NCI-H510A (cell line): ENCODE measurements at places on chromosomes 12 and 14.
A peak's percentile ranks its signal among the peaks of the same experiment; 100 is the strongest.

- DNase-seq: no peak
Measured at GRCh38 chr12:70577283-70577634, 60.0 kb downstream of the PTPRB start.

GRCh38 chr12:52321418-52321817 is 220 bp upstream of the KRT83 start:
- no peak for DNase-seq

DNA sequence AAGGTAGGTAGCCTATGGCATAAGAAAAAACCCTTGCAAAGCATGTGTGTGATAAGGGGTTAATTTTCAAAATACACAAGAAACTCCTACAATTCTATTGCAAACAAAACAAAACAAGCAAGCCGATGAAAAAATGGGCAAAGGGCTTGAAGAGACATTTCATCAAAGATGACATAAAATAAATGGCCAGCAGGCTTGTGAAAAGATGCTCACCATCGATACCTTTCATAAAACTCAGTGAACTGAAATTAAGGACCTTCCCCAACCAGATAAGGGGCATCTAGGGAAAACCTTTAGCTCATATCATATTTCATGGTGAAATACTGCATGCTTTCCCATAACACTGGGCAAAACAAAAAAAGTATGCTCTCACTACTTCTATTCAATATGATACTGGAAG is 131.2 kb downstream of the PPM1H start:
- DNase-seq: no peak

DNA sequence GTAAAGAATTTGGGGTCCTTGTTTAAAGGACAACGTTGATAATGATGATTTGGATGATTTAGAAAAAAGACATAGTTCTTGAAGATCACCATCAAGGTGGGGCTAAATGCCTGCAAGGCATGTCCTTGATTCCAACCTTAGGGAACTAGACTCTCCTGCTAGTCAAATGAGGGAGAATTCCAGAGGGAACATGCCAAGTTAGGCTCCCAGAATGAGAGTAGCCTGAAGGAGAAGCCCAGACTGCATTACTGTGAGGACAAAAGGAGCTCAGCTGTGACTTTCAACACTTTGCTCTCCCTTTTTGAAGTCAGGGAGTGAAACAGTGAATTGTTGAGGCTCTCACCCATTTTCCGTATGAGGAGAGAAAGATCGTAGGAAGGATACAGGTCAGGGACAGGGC is 95.2 kb upstream of the TBX3 start:
- no peak for DNase-seq

DNA sequence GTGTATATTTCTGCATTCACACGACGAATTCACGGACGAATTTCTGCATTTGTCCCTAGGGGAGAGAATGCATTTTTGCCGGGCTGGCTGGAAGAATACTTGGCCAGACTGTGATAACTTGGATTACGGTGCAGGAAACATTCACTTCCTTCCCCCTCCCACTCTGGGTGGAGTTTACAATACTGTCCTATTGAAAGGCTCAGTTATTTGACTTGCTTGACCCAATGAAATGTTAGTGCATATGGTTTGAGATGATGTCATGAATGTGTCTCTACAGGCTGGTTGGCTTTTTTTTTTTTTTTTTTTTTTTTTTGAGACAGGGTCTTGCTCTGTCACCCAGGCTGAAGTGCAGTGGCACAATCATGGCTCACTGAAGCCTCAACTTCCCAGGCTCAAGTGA is 90.7 kb upstream of the NOS1 start:
- DNase-seq: no peak

DNA sequence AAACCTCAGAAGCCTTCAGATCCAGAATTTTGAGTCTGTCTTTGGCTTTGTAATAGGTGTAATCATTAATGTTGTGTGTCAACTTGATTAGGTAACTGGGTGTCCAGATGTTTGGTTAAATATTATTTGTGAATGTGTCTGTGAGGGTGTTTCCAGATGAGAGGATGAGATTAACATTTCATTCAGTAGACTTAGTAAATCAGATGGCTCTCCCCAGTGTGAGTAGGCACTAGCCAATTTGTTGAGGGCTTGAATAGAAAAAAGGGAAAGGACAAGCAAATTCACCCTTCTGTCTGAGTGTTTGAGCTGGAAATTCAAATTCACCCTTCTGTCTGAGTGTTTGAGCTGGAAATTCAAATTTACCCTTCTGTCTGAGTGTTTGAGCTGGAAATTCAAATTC is 932.2 kb downstream of the SLC6A15 start:
- no peak for DNase-seq

- no peak for DNase-seq
Measured at GRCh38 chr14:89941830-89942377, 12.6 kb downstream of the EFCAB11 start.

GRCh38 chr12:56387152-56387736 is 24.6 kb upstream of the APOF start:
- DNase-seq: no peak

GRCh38 chr12:9883175-9883574 is 1.9 kb downstream of the KLRF2 start:
- DNase-seq: no peak

DNA sequence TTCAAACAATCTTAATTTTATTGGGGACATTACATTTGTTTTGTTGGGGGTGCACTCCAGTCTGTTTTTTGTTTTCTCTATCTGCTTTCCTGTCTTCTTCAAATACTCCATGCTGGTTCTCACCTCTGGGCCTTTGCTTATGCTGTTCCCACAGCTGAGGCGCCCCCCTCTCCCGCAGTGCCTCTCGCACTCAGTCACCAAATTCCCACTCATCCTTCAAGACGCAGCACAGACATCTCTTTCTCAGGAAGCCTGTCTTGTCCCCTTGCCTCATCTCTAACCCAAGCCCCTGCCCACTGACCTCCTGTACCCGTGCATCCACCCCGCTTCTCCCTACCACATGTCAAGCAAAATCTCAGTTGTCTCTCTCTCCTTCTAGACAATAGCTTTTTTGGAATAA is 43.7 kb upstream of the PRMT8 start:
- DNase-seq: no peak

- DNase-seq: no peak
Measured at GRCh38 chr14:24058260-24058950, 6.6 kb downstream of the CARMIL3 start.

DNA sequence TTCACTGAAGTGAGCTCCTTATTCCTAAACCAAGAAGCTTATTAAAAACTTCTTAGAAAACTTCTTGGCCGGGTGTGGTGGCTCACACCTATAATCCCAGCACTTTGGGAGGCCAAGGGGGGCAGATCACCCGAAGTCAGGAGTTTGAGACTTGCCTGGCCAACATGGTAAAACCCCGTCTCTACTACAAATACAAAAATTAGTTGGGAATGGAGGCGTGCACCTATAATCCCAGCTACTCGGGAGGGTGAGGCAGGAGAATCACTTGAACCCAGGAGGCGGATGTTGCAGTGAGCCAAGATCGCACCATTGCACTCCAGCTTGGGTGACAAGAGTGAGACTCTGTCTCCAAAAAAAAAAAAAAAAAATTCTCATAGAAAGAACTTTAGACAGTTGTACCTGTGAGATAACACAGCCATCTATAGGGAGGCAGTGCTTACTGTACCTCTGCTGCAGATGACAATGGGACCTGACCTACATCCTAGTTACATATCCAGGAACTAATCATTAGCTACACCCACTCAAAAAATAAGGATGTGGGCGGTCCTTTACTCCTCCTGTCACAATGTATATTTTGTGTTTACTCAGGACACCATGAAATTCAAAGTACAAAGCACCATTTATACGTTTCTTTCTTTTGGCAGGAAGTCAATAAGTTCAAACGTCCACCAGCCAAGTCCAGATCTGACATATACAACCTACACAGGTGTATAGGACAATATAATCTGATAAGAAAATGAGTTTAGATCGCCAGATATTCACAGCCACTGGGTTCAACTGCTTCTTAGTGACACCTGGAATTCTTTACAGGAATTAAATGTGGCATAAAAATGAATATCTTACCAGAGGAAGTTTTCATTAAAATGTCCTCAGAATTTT is 14.9 kb downstream of the STXBP6 start:
- DNase-seq: no peak

GRCh38 chr14:91307652-91308051 is 63.1 kb upstream of the GPR68 start:
- DNase-seq: no peak

DNA sequence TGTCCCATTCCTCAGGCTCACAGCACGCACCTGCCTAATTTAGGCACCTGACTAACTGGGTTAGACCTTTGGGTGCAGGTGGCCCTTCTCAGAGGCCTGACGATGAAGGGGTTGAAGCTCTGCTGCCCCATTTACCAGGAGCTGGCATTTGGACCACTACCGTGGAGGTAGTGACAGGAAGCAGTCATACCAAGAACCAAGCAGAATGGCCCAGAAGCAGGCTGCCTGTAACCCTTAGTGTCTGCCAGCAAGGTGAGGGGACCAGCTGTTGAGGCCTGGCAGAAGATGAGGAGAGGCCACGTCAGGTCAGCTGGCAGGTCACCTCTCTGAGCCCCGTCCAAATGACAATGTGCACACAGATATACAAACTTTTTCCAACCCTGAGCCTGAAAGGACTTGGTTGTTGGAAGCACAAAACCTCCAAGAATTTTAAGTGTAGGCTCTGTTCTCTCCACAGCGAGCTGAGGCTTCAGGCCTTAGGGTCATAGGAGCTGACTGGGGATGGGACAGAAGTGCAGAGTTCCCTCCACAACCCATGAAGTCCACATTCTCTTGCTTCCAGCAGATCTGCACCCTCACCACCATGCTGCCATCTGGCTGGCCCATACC is 23.1 kb downstream of the VASH1 start:
- DNase-seq: no peak

DNA sequence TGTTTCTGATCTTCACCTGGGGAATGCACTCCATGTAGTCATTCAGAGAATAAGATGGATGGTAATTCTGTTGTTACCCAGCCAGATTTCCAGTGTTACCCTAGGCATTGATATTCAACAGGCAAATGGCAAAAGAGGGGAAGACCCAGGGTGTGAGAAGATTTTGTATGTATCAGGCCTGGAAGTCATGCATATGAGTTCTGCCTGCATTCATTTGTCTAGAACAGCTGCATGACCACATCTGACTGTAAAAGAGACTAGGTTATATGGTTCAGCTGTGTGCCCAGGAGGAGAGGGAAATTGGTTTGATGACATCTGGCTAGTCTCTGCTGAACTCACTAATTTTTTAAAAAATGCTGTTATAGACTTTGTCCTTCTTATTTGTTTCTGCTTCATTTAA is 224.9 kb downstream of the NAV3 start:
- DNase-seq: no peak

GRCh38 chr12:69935651-69936100 is 110.6 kb downstream of the MYRFL start:
- no peak for DNase-seq

DNA sequence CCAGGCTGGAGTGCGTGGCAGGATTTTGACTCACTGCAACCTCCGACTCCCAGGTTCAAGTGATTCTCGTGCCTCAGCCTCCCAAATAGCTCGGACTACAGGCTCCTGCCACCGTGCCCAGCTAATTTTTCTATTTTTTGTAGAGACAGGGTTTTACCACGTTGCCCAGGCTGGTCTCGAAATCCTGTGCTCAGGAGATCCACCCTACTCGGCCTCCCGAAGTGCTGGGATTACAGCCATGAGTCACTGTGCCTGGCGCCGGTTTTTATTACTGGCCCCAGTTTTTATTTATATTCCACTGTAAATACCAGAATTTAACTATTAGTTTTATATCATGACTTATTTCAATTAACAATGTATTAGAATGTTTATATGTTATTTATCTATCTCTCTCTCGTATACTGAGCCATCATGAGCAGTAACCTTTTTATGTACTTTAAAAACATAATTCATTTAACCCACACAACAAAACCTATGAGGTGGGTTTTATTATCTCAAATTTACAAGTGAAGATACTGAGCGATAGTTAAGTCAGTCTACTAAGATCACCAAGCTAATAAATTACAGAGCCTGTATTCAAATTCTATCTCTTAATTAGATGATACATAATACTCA is 47.8 kb downstream of the HECTD1 start:
- no peak for DNase-seq

DNA sequence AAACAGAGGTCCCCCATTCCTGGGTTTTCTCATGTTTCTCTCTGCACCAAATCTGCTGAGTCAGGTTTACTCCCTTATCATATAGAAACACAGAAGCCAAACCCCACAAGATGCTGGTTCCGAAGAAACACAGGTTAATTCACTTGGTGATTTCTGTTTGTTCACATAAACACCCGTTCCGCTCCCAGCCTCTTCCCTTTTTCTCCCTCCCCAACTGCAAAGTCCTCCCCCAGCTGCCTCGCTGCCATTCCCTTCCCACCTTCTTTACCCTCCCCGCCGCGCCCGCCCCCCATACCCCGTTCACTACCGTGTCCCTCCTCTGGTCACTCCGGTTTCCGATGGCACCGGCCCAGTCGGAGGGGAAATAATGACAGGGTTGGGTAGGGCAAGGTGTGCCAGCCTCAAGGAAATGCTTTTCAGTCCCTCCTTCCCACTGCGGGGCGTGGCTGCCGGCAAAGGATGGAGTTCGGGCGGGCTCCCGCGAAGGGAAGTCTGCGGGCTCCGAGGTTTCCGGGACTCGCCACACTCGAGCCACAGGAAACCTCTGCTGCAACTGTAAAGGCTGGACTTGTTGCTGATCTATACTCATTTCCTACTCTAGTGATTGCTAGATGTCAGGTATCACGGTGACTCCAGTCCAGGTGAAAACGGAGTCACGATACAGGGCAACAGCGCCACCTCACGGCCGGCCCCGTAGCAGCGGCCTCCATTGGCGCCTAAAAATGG is at the start of gene STYK1:
Gene STYK1 (minus strand): TSS at position 394 of the 726 bp plus-strand sequence. CDS start 39,434 bp downstream, outside the sequence.
- peak; percentile 81 for DNase-seq

- no peak for DNase-seq
Measured at GRCh38 chr14:68672609-68673285, 120.1 kb downstream of the ZFP36L1 start.

- DNase-seq: peak; percentile 95
Measured at GRCh38 chr14:36661506-36662257, at the start of gene PAX9. TSS of gene PAX9 (plus strand) at chr14:36661860. CDS start at chr14:36662090, 230 bp downstream.

- no peak for DNase-seq
Measured at GRCh38 chr12:6699989-6700645, 498 bp downstream of the PIANP start.

GRCh38 chr14:64220466-64220865 is 73.7 kb downstream of the ESR2 start:
- no peak for DNase-seq

DNA sequence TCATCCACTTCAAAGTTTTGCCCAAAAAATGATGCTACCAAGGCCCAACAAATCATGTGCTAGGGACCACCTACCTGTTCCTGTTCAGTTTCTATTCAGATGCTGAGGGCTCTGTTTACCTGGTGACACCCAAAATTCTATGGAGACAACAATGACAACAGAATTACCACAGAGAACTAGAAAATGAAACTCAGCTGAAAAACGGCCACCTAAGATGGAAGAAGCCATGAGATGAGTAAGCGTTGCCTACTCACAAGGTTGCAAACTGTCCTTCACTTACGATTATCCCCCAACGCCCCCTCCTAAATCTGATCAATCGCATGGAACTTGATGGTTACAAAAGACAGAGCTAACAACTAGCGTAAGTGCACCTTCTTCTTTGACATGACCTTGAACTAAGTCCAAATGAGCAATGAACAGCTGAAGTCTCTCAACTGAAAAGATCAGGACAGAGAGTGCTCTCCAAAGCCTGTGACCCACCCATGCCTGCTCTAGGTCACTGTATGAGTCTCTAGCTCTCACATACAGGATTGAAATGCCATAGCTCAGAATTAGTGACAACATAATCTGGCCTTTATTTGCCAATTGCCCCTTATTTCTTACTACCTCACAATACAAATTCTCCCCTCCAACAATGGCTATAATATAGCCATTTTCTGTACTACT is at the start of gene RNASE11:
Gene RNASE11 (minus strand): TSS at position 513 of the 666 bp plus-strand sequence.
- no peak for DNase-seq

GRCh38 chr12:52274521-52275120 is at the start of gene KRT86:
TSS of gene KRT86 (plus strand) at chr12:52274645. CDS start at chr12:52301917, 27,272 bp downstream.
- no peak for DNase-seq
